ENCODE measurements at places on chromosomes 12 and 14. TPM values are rescaled to one million over a fixed set of nuclear protein-coding genes. Genes with fewer than 3 reads are reported as not detected.

- no peak for DNase-seq
Observed at GRCh38 chr12:128326406-128326805, 59.4 kb downstream of the TMEM132C start.

DNA sequence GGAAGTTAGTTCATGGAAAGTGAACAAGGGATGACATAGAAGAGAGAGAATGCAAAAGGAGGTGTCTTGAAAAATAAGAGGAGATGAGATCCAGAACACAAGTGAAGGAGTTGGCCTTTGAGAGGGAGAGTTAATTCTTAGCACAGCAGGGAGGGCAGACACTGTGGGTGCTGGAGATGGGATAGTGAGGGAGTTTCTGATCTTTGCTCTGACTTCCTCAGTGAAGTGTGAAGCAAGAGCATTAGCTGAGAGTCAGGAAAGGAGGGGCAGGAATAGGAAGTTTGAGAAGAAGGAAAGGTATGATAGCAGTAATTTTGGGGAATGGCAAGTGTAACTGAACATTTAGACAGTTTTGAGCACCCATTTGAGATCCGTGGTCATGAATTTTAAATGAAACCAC lies 75.8 kb upstream of the COCH start:
- no peak for DNase-seq

DNA sequence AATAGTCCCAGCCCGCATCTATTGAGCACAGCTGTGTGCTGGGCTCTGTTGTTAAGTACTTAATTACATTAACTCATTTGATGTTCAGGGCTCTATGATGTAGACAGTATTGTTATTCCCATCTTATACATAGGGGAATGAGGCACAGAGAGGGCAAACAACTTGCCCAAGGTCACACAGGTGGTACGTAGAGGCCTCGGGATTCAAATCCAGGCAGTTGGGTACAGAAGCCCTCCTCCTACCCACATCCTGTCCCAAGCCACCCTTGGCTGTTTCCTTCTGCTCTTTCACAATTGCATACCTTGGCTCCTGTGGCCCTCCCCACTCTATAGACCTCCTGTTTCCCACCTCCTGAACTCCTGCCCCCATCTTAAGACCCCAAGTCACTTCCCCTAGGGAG lies 10.0 kb upstream of the GPR68 start:
- no peak for DNase-seq

DNA sequence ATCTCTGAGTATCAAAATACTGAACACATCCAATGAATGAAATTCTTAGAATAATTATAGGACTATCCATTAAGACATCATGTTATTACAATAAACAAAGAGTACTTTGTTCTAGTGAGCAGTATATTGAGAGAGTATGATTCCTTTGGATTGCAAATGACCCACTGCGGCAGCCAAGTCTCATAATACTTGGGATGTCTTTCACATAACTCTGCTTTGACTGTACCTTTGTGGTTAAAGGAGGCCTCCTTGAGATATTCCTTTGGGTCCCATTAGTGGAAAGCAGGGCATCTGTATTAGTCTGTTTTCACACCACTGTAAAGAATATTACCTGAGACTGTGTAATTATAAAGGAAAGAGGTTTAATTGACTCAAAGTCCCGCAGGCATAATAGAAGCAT lies 593.8 kb downstream of the TRHDE start:
- no peak for DNase-seq

DNA sequence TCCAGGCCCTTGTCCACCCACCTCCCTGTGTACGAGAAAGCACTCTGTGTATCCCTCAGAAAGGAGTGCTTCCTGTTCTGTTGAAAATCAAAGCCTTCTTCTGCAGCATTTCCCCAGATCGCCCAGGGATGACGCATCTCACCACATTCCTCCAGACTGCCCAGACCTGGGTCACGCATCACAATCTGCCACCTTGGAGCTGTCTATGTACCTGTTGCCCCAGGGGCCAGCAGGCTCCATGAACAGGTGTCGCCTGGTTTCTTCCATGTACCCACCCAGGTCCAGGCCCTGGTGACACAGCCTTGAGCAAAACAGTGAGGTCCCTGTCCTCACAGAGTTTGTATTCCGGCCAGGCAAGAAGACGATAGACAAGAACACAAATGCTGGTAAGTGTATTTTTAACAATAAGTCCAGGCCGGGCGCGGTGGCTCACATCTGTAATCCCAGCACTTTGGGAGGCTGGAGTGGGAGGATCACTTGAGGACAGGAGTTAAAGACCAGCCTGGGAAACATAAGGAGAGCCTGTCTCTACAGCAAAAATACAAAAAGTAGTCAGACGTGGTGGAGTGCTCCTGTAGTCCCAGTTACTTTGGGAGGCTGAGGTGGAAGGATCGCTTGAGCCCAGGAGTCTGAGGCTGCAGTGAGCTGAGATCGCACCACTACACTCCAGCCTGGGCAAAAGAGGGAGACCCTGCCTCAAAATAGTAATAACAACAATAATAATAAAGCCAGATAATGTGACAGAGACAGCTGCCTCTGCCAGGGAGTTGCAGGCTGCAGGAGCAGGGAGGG lies 6.8 kb upstream of the PPP1R13B start:
- DNase-seq: peak; percentile 36

- DNase-seq: peak; percentile 91
Observed at GRCh38 chr12:57896434-57897201, 44.7 kb upstream of the ATP23 start.

DNA sequence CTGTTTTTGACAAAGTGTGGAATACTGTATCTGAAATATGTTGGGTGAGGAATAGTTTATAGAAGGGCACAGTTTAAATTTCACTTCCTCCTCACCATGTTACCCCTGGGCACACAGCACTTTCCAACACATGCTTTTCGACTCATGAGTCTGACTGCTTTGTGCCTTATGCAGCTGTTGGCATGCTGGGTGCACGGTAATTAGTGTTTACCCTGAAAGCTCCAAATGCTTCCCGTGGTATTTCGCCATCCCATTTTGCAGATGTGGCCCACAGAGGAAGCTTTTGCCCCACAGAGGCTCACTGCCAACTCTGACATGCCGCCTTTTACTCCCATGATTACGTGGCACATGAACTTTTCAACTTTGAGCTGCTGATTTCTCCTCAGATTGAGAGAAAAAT lies 168.6 kb downstream of the PRKCH start:
- DNase-seq: no peak

- peak; percentile 5 for DNase-seq
Observed at GRCh38 chr12:21169878-21170472, 39.0 kb downstream of the SLCO1B1 start.

DNA sequence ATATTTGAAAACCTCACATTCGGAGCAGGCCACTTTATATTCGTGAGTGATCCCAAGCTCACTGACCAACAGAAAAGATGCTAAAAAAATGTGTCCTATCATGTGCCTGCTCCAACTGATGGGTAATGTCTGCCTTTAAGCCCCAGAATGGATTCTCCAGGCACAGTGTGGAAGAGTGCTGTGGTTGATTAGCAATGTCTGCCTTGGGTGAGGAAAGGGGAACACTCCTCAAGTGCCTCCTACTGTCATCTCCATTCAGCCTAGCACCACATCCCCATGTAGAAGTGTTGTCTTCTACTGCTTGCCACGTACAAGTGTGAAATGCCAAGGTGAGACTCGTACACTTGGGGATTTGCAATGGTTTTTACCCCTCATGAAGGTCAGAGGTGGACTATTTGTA lies 199.3 kb downstream of the SLC41A2 start:
- DNase-seq: no peak

- peak; percentile 73 for DNase-seq
Observed at GRCh38 chr12:89706986-89707702, 1.5 kb downstream of the ATP2B1 start.

GRCh38 chr12:52976574-52977071 lies 27.7 kb downstream of the KRT18 start:
- DNase-seq: peak; percentile 66

- peak; percentile 52 for DNase-seq
Observed at GRCh38 chr12:112906712-112907414, at the start of gene OAS1. TSS of gene OAS1 (plus strand) at chr12:112906962. CDS start at chr12:112907040, 78 bp downstream.

DNA sequence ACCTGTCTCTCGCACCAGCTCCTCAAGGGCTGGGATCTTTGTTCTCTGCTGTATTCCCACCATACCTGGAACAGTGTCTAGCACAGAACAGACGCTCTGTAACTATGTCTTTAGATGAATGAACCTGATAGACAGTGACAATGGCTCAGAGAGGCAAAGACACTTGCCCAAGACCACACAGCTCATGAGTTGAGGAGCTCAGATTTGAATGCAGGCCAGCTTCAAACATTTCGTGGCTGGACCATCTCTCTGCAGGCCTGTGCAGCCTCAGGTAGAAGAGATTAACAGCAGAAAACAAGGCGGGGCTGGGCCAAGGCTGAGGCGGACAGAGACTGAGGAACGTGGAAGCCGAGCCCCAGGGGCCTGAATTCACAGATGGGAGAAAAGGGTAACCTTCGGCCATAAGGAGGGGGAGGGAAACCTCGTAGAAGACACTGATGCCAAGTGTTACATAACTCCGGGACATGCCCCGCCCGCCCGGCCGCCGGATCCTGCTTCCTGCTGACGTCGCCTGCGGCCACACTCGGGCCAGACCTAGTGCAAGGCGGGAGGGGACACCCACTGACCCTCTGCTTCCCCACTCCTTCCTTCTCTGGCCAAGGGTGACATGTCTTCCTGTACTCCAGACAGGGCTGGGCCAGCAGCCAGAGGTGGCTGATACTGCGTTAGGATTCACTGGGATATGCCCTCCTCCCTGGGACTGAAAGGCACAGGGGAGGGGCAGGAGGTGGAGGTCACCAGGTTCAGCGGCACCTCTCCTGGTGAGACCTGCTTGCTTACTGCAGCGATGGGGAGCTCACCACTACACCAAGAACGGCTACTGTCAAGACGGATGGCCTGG lies 86.8 kb downstream of the RFLNA start:
- peak; percentile 97 for DNase-seq

DNA sequence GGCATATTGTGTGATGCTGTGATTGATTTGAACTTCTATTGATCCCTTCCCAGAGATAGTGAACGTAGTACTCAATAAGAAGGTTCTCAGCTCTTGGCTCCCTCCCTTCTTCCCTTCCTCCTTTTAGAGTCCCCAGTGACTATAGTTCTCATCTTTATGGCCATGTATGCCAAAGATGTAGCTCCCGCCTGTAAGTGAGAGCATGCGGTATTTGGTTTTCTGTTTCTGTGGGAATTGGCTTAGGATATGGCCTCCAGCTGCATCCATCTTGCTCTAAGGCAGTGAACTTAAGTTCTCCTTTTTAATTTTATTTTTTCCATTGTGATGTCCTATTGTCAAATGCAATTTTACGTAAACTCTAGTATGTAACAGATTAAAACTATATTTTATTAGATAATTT lies 109.5 kb downstream of the AEBP2 start:
- no peak for DNase-seq

DNA sequence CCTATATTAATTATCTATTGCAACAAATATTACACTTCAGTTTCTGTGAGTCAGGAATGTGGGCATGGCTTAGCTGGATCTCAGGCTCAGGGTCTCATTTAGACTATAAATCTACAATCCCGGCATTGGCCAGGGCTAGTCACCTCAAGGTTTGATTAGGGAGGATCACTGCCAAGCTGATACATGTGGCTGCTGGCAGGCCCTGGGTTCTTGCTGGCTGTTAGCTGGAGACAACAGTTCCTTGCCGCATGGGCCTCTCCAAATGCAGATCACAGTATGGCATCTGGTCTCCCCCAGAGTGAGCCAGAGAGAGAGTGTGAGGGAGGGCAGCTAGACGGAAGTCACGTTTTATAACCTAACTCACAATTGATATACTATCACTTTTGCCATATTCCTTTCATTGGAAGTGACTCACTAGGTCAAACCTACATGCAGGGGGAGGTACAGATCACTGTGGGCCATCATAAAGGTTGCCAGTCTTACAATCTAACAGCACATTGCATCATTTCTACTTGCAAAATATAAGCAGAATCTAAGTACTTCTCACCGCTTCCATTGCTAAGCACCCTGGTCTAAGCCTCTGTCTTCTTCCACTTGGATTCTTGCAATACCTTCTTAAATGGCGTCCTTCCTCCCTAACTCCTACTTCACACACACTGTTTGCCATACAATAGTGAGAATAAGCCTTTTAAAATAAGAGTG lies 174.0 kb upstream of the ARHGAP5 start:
- DNase-seq: no peak

- DNase-seq: peak; percentile 86
Observed at GRCh38 chr14:67666750-67667449, 7.5 kb downstream of the VTI1B start.

DNA sequence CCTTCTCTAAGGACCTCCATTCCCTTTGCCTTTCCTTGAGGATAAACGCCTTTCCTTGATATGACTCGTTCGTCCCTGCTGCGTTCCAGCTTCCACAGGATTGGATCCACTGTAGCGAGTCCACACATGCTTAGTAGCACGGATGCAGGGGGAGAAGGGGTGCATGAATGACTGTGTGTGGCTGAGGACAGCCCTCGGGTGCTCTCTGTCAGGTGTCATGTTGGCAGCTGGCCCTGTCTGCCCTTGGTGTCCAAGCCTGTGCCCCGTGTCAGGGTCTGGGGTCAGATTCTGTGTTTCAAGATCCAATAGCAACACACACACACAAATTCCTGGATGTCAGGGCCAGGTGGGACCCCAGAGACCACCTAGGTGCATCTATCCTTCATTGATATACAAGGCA lies 17.5 kb upstream of the KRT80 start:
- no peak for DNase-seq

DNA sequence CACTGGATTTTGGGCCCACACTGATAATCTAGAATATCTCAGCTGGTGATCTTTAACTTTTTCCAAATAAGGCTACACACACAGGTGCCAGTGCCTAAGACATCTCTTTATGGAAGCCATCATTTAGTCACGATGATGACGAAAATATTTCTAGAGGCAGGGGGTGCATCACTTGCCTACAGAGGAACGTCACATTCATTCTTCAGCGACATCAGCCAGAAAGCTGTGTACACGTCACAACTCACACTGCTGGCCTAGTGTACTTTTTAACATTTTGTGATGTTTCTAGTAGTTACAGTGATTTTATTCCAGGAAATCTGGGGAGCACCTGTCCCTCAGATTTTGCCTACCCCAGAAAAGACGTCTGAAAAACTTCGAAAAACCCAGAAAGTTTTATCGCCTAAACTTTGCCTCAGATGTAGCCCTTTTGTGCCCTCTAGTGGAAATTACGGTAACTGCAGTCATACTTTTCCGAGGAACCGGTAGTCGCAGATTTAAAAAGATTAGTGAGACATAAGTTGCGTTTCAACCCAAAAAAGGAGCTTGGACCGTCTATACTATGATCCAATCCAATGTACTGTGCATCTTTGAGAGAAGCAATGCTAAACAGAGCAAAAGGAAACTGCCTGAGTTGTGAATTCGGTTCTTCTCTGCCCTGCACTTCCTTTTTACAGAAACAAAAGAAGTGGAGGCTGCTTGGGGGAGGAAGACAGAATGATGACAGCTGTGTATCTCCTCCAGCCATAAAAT lies 64.3 kb upstream of the STON2 start:
- peak; percentile 67 for DNase-seq

The SOAT2 gene
- not detected for total RNA-seq

The RHOJ gene
- total RNA-seq: 3.8 TPM

The EPS8 gene
- 139 TPM for total RNA-seq

The HOXC9 gene
- 11.6 TPM for total RNA-seq

The FOXA1 gene
- total RNA-seq: 0.36 TPM

The PSMB11 gene
- total RNA-seq: not detected

Data from osteoblast (primary cell).